ENCODE measurements at places on chromosomes 4 and X. TPM values are rescaled to one million over a fixed set of nuclear protein-coding genes. Genes with fewer than 3 reads are reported as not detected.

Gene BANK1
- total RNA-seq: 19.7 TPM

Gene HMGB3
- 9.1 TPM for total RNA-seq

Gene LDB2
- 71.5 TPM for total RNA-seq

Gene TMPRSS11F
- total RNA-seq: not detected

Gene PRSS12
- 0.67 TPM for total RNA-seq

Gene MORC4
- 15.3 TPM for total RNA-seq

Gene RTL3
- total RNA-seq: 0.54 TPM

Gene C1QTNF7
- 1.2 TPM for total RNA-seq

Gene NLRP2B
- total RNA-seq: 0.13 TPM

Gene RRH
- 0.22 TPM for total RNA-seq

Gene RHOXF2B
- total RNA-seq: not detected

Gene MFSD8
- total RNA-seq: 73.9 TPM

Gene MAP7D2
- total RNA-seq: not detected

Gene TRIM60
- not detected for total RNA-seq

Gene TBC1D1
- total RNA-seq: 226 TPM

Gene LEF1
- 4.9 TPM for total RNA-seq

Gene CPLX1
- 0.75 TPM for total RNA-seq

Gene GPRASP3
- total RNA-seq: 5.6 TPM

Gene ADAM29
- not detected for total RNA-seq

Gene REELD1
- total RNA-seq: 0.11 TPM

Gene TMEM192
- 21.6 TPM for total RNA-seq

Gene NSUN7
- total RNA-seq: 19.3 TPM

Gene FREM3
- total RNA-seq: not detected

Gene RASSF6
- 13.1 TPM for total RNA-seq

Gene C4orf36
- total RNA-seq: 3.5 TPM

Gene TMEM156
- not detected for total RNA-seq

Gene EPHA5
- 5.0 TPM for total RNA-seq

Gene ESX1
- not detected for total RNA-seq

Gene PLS3
- 331 TPM for total RNA-seq

Gene P2RY8
- 2.5 TPM for total RNA-seq

Gene CHST7
- total RNA-seq: 21.9 TPM

Gene MAGEA2
- not detected for total RNA-seq

Data from thyroid gland (tissue), 4 donors.